Stimulated activated CD4-positive, alpha-beta T cell treated with anti-CD3 and anti-CD28 coated beads, Interleukin-1b, Interleukin-23, amount 100 ng/mL, for 1 hour (primary cell): ENCODE measurements at places on chromosomes 5 and 9.

GRCh38 chr5:107320846-107321245 lies 349.9 kb downstream of the EFNA5 start:
- no peak for DNase-seq

GRCh38 chr9:125639057-125639456 lies 68.0 kb downstream of the MAPKAP1 start:
- no peak for DNase-seq

GRCh38 chr5:113387844-113388243 lies 46.9 kb downstream of the TSSK1B start:
- DNase-seq, result no peak

- no peak for DNase-seq
Measured at GRCh38 chr9:2043243-2043642, 28.1 kb downstream of the SMARCA2 start.

GRCh38 chr9:115786321-115786720 lies 367.3 kb upstream of the PAPPA start:
- no peak for DNase-seq

DNA sequence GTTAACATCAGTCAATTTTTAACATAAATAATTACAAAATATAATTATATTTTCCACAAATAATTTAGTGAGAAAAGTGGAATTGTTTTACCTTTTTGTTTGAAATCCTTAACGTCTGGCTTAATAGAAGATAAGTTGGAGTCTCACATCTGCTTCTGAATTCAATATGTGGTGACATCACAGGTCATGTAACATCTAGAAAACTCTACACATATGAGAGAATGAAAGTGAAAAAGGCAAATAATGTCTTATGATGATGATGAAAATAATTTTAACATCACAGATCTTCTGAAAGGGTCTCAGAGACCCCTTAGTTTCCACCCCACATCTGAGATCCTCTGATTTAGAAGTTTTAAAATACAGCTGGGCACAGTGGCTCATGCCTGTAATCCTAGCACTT lies 81.5 kb downstream of the PRKACG start:
- no peak for DNase-seq

DNA sequence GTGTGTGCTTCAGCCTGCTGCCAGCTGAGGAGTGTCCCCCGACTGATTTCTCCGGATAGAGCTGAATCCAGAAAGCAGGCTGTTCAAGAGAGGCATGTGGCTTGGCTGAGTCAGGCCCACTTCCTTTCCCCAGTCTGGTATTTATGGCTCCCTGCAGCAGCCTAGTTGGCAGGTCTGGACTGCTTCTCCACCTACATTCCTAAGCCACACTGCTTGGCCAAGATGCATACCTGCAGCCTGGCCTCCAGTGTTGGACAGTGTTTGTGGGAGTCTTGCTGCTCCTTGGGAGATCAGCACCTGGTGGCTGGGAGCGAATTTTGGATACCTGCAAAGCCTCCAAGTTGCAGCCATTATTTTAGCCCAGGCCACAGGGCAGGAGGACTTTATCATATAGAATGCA lies 670.8 kb downstream of the ACTL7B start:
- no peak for DNase-seq

- no peak for DNase-seq
Measured at GRCh38 chr9:99169086-99169485, 52.7 kb downstream of the ALG2 start.

DNA sequence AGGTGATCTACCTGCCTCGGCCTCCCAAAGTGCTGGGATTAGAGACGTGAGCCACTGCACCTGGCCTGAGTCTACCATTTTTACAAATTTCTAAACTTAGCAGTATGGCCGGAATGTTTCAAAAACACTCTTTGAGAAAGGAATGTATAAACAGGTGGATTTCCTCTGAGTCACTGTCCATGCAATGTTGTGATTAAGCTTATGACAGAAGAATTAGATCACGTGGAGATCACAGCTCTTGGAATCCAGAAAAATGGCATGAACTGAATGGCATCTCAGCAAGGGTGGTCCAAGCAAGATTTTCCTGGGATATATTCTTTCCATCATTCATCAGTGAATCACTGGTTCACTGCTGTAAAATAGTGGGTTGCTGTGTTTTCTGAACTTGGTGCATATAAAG lies 865.0 kb downstream of the PTPRD start:
- no peak for DNase-seq

GRCh38 chr9:129587487-129588262 lies 33.2 kb downstream of the C9orf50 start:
- no peak for DNase-seq

DNA sequence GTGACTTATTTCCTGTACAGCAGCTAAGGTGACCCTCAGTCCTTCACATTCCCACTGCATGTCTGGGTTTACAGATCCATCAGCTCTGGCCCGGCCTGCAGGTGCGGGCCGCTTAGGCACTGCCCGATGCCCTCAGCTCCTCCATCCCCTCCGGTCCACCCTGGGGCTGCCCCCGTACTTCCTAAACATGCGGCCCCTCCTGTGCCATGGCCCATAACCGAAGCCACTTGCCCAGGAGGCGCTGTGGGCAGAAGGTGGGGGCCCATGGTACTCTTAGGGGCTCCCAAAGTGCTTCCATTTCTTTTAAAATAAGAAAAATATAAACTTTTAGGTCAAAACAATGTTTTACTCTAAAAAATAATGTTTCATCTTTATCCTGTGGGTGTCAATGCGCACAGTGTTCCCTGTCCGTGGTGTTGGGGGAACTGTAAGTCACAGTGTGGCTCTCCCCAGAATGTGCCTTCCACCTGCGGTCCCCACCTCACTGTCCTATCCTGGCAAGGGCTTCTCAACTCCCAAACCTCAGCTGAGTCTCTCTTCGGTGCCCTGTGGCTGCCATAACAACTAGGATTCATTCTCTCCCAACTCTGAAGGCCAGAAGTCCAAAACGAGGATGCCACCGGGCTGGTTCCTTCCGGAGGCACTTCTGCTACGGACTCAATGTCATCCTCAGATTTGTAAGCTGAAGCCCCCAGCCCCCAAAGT lies 132.7 kb upstream of the LPCAT1 start:
- DNase-seq, result no peak

DNA sequence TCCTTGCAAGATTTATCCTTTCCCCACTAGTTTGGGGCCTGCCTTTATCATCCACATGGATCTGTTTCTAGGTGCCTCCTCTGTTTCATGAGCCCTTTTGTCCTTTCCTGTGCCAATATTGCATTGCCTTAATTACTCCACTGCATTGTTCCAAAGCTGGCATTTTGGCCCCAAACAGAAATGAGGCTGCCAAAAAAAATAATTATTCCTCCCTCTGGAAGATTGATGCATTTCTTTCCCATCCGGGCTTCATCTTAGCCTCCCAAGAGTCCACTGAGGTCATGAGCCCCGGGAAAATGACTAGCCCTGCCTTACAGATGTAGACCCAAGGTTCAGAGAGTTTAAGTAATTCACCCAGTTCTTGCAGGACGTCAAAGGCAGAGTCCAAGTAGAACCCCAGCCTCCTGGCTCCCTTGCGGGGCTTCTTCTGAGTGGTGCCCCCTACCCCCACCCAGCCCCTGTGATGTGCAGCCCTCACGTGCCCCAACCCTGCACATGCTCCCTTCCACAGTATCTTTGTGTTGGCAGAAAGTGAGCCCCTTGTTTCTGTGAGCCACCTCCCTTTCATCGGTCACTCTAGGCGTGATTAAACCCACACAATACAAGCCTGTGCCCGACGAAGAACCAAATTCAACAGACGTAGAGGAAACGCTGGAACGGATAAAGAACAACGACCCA lies 62.1 kb downstream of the TMOD1 start:
- no peak for DNase-seq

GRCh38 chr5:57432876-57433275 lies 49.7 kb downstream of the ACTBL2 start:
- no peak for DNase-seq

- no peak for DNase-seq
Measured at GRCh38 chr5:3348576-3349535, 246.8 kb upstream of the IRX1 start.
